ENCODE measurements at places on chromosomes 2 and 18. TPM values are rescaled to one million over a fixed set of nuclear protein-coding genes. Genes with fewer than 3 reads are reported as not detected.

DNA sequence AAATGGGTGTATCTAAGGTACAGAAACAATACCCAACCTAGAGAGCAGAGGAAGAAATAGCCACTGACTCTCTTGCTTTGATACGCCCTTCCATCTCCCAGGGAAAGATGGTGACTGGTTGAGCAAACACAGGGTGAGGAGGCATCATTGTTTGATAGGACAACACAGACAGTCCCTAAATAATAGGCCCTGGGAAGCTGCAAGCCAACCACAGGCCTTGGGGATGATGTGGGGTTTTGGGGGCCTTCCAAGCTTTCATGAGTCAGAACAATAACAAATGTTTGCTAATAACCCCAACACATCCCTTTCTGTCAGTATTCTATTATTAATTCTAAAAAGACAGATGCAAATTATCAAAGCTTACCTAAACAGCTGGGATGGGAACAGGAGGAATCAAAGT is 9.8 kb downstream of the LGALSL start:
- no peak for DNase-seq
- no peak overlapping the region for H3K27ac ChIP-seq
- no peaks in the 10 kb centered on the region for H3K36me3 ChIP-seq

- no peak overlapping the region for H3K4me3 ChIP-seq
- no peaks in the 10 kb centered on the region for H3K36me3 ChIP-seq
- H3K27ac ChIP-seq, result no peak overlapping the region
Measured at GRCh38 chr2:68279691-68280090, 27.4 kb upstream of the PPP3R1 start.

GRCh38 chr2:197713271-197713670 is 8.1 kb downstream of the MARS2 start:
- no peak overlapping the region for H3K27ac ChIP-seq
- H3K27me3 ChIP-seq, result no peaks in the 10 kb centered on the region
- peaks cover 38% of the 10 kb centered on the region for H3K36me3 ChIP-seq
- DNase-seq, result no peak
- no peak overlapping the region for H3K4me3 ChIP-seq

DNA sequence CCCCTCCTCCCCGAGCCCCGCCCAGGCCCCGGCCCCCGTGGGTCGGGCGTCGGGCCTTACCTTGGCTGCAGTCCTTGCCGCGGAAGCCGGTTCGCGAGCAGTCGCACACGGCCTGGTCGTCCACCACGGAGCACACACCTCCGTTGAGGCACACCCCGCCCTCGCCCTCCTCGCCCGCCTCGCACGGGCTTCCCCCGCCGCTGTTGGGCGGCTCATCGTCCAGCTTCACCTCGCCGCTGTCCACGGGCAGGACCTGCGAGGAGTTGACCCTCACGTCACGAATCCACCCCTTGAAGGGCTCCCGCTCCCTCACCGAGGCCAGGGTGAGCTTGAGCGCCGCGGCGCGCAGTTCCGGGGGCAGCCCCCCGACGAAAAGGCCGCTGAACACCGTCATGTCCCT is 4.5 kb downstream of the NRXN1 start:
- H3K27me3 ChIP-seq, result no peaks in the 10 kb centered on the region
- H3K4me3 ChIP-seq, result no peak overlapping the region
- no peak for DNase-seq
- H3K27ac ChIP-seq, result no peak overlapping the region

DNA sequence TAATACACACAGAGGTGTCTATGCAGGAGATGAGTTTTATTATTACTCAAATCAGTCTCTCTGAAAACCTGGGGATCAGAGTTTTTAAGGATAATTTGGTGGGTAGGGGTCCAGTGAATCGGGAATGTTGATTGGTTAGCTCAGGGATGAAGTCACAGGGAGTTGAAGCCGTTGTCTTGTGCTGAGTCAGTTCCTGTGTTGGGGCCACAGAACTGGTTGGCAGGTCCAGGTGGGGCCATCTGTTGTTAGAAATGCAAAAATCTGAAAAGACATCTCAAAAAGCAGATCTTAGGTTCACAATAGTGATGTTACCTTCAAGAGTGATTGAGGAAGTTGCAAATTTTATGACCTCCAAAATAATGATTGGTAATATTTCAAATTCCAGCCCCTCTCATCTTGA is 86.9 kb downstream of the VSNL1 start:
- no peaks in the 10 kb centered on the region for H3K27me3 ChIP-seq
- H3K4me3 ChIP-seq, result no peak overlapping the region
- peaks cover 7% of the 10 kb centered on the region for H3K4me1 ChIP-seq
- no peak overlapping the region for H3K27ac ChIP-seq
- no peaks in the 10 kb centered on the region for H3K36me3 ChIP-seq
- DNase-seq, result no peak

DNA sequence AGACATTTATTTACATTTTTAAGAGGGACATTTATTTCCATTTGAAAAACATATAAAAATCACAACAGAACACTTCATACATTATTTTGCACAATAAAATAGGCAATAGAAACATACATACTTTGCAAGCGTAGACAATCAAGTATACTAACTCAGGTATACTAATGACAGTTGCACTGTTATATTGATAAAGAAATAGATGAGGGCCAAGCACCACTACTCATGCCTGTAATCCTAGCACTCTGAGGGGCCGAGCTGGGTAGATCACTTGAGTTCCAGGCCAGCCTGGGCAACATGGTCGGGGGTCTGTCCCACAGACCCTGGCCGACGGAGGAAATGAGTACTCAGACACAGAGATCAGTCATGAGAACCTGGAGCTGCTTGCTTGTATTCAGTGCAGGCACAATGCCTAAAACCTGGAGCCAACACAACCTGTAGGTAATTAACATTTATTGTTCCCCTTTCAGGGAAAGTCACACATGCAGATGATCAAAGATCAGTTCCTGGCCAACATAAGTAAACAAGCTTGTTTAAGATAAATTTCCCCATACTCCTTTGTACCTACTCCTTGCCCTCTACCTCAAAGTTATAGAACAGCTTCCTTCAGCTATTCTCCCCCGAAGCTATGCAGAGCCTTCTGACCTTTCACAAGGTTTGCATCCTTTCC is 1960.2 kb downstream of the SUCLG1 start:
- no peaks in the 10 kb centered on the region for H3K27me3 ChIP-seq
- no peak overlapping the region for H3K4me3 ChIP-seq
- no peak overlapping the region for H3K27ac ChIP-seq
- H3K4me1 ChIP-seq, result no peaks in the 10 kb centered on the region

GRCh38 chr18:74951165-74951760 is 257.7 kb downstream of the PTGR3 start:
- no peaks in the 10 kb centered on the region for H3K27me3 ChIP-seq
- no peak for DNase-seq
- H3K36me3 ChIP-seq, result no peaks in the 10 kb centered on the region
- peak overlapping the region; percentile 38 for H3K4me3 ChIP-seq

- H3K4me3 ChIP-seq, result no peak overlapping the region
- peaks cover 21% of the 10 kb centered on the region for H3K27me3 ChIP-seq
- peaks cover 19% of the 10 kb centered on the region for H3K4me1 ChIP-seq
Measured at GRCh38 chr2:147449323-147449991, 395.4 kb upstream of the ACVR2A start.

- H3K4me1 ChIP-seq, result no peaks in the 10 kb centered on the region
- DNase-seq, result no peak
- no peaks in the 10 kb centered on the region for H3K36me3 ChIP-seq
- no peak overlapping the region for H3K27ac ChIP-seq
- H3K4me3 ChIP-seq, result no peak overlapping the region
Measured at GRCh38 chr2:172914341-172915008, 161.2 kb upstream of the MAP3K20 start.

DNA sequence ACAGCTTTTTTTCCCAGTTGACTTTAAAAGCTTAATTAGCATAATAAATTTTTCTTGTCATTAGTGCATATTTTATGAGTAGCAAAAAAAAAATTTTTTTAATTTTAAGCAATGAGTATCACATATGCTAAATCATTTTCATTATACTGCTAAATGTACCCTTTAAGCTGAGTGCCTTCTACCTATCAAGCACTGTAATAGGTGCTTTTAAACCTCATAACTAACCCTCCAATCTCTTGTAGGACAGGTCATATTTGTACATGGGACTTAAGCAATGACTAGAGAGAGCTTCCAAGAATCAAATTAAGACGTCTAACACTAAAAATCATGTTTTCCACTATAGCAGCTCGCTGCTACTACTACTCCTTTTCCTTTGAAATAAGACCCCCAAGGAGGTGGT is 7.4 kb downstream of the XPO1 start:
- H3K36me3 ChIP-seq, result peaks cover 68% of the 10 kb centered on the region
- no peak overlapping the region for H3K4me3 ChIP-seq
- H3K4me1 ChIP-seq, result peaks cover 35% of the 10 kb centered on the region

DNA sequence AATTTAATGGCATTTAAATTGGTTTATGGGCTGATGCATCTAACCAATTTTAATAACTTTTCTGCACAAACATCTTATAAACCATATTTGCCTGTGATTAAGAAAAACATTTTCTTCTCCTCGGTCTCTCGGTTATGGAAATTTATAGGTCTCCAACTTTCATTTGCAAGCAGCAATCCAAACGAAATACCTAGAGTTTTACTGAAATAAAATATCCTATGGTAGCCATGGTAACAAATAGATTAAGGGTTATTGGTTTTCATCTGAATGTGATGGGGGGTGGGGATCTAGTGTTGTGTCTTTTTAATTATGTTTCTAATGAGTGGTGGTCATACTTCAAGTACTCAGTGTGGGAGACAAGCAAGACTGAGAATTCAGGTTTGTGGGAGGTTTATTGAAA is 2.9 kb downstream of the KLHL29 start:
- no peak overlapping the region for H3K4me3 ChIP-seq
- H3K27me3 ChIP-seq, result peaks cover 66% of the 10 kb centered on the region
- H3K27ac ChIP-seq, result no peak overlapping the region
- no peak for DNase-seq

DNA sequence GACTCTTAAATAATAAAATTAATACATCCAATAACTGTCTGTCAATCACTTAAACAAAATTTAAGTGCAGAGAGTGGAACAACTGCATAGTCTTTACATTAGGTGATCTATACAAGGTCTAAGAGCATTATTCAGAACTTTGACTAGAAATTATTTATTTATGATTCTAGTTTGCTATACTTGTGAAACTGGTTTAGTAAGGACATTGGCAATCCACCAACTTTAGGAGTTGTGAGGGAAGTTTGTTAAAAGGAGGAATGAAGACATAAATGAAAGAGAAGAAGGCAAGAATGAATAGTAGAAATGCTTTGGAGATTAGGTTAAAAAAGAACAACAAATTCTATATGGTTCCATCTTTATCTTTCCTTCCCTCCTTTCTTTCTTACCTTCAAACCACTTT is 217.5 kb downstream of the GPD2 start:
- no peaks in the 10 kb centered on the region for H3K4me1 ChIP-seq
- DNase-seq, result no peak
- no peak overlapping the region for H3K27ac ChIP-seq
- no peak overlapping the region for H3K4me3 ChIP-seq
- H3K36me3 ChIP-seq, result no peaks in the 10 kb centered on the region
- no peaks in the 10 kb centered on the region for H3K27me3 ChIP-seq

GRCh38 chr18:57841568-57841967 is 38.5 kb upstream of the ATP8B1 start:
- no peak overlapping the region for H3K27ac ChIP-seq
- H3K36me3 ChIP-seq, result peaks cover 2% of the 10 kb centered on the region
- H3K4me3 ChIP-seq, result no peak overlapping the region
- peaks cover 21% of the 10 kb centered on the region for H3K4me1 ChIP-seq
- DNase-seq, result no peak

DNA sequence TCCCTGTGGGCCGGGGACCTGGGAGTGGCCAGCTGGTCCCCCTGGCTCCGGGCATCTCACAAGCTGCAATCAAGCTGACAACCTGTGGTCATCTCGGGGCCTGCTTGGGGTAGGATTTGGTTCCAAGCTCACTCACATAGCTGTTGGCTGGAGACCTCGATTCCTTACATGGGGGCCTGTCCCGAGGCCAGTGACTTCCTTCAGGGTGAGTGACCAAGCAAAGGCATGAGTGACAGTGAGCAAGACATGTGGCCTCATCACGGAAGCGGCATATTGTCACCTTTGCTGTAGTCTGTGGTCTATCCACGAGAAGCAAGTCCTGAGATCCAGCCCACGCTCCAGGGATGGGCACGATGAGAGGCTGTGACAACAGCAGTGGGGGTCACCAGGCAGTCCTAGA is 131.4 kb upstream of the ID2 start:
- no peaks in the 10 kb centered on the region for H3K36me3 ChIP-seq
- H3K4me3 ChIP-seq, result no peak overlapping the region
- no peak overlapping the region for H3K27ac ChIP-seq
- peaks cover 36% of the 10 kb centered on the region for H3K4me1 ChIP-seq

DNA sequence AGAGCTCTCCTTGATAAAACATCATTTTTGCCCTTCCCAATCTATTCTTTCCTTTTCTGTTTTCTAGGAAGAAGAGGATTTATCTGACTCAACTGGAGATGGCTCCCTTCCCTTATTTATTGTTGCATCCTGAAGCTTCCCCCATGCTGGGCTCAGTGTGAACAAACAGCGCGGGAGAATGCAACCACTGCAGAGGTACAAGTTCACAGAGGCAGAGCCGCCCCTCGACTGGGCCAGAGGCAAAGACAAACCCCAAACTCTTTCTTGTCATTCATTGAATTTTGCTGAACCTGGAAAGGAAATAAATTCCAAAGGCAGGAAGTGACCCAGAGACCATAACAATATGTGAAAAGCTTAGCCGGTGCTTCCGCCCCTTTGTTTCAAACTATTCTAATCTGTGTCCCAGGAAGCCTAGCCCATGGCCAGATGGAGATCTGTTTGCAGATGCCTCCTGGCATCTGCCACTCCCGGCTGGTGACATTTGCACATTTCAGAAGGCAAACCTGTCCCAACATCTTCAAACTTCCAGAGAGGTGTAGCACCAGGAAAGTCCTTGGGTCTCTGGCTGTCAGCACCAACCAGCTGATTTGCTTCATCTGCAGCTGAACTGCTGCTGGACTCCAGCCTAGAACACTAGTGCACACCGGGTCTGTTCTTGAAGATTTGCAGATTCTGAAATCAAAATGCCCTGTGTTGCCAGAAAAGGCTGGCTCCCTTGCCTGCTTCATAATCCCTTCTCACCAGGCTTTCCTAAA is 79.4 kb upstream of the MAP4K3 start:
- no peaks in the 10 kb centered on the region for H3K27me3 ChIP-seq
- DNase-seq, result no peak
- H3K36me3 ChIP-seq, result no peaks in the 10 kb centered on the region
- no peak overlapping the region for H3K4me3 ChIP-seq
- H3K27ac ChIP-seq, result no peak overlapping the region

DNA sequence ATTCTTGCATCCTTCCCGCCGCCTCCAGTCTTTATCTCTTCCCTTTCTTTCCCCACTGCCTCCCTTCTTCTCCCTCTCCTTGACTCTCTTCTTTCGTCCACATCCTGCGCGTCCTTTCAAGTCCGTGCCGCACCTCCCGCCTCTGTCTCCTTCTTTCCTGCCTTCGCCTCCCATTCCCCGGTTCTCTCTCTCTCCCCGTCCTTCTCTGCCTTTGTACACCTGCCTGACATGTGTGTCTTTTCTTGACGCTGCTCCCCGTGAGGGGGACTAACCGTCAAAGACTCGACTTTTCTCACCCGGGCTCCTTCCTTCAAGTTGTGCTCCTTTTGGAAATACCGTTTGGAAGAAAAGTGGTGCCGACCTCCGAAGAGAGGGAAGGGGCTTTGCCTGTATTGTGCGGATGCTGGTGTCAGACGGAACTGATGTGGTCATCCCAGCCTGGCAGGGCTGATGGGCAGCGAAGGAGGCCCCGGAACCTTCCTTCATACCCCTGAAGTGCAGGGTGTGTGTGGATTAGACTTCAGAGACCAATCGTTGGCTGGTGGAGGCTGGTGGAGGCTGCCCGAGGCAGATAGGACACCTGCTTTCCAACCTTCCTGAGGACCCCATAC is 879 bp downstream of the TMEM178A start:
- H3K27ac ChIP-seq, result no peak overlapping the region
- peaks cover 71% of the 10 kb centered on the region for H3K27me3 ChIP-seq
- no peaks in the 10 kb centered on the region for H3K36me3 ChIP-seq
- no peak for DNase-seq
- peak overlapping the region; percentile 64 for H3K4me3 ChIP-seq

Gene MAP3K19
- total RNA-seq, result not detected

Gene MAP3K20
- 26.5 TPM for total RNA-seq

Gene AAMP
- total RNA-seq, result 82.9 TPM

Gene BMP10
- total RNA-seq, result not detected

Gene GPR39
- total RNA-seq, result not detected

Gene ASNSD1
- total RNA-seq, result 52.7 TPM
